RWPE1 (cell line): ENCODE measurements at places on chromosomes 5 and 9.
A peak's percentile ranks its signal among the peaks of the same experiment; 100 is the strongest.

DNA sequence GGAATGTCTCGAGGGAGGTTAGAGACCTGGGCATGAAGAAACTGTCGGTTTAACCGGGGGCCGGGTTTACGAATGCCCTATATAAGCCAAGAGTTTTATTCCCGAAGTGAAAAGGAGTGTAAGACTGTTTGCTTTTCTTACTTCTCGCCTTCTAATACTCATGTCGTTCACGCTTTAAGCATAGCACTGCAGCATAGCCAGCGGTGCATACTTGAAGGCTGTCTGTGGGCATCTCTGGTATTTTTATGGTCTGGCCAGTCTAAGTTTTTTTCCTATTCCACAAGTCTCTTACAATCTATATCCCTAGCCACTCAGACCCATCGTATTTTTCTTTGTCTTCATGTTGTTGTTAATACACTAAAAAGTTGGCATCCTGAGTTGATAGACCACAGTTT is 1.2 kb downstream of the UHRF2 start:
- no peak for DNase-seq

DNA sequence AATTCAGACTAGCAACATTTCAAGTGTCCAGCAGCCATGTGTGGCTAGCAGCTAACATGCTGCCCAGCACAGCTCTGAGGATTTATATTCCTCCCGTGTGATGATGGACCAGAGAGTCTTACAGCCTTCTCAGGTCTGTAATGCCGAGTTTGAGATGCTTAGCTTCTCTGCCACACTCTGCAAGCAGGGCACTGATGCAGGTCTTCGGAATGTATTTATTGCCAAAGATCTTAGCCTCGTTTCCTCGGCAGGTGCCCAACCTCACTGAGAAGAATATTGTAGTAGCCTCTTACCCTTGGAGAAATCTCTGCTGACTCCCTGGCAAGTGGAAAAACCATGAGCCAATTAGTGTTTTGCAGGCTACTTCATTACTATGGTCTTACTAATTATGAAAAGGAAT is 3.7 kb upstream of the RAI14 start:
- DNase-seq = no peak

GRCh38 chr9:25678846-25679360 is 659 bp upstream of the TUSC1 start:
- peak; percentile 20 for DNase-seq

DNA sequence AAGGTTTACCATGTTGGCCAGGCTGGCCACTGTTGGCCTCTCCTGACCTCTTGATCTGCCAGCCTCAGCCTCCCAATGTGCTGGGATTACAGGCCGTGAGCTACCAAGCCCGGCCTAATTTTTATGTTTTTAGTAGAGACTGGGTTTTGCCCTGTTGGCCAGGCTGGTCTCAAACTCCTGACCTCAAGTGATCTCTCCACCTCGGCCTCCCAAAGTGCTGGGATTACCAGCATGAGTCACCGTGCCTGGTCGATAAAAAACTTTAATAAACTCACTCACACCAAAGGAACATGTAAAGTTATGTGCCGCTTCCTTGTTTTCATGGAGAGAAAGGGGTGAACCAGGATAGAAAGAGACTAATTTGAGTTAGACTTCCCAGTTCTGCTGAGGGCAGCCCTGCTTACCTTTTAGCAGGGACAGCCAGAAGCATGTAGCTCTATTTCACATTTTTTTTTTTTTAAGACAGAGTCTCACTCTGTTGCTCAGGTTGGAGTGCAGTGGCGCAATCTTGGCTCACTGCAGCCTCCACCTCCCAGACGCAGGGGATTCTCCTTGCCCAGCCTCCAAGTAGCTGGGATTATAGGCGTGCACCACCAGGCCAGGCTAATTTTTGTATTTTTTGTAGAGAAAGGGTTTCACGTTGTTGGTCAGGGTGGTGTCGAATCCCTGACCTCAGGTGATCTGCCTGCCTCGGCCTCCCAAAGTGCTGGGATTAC is 11.4 kb upstream of the HAUS6 start:
- DNase-seq = no peak

GRCh38 chr9:137416006-137416562 is 6.9 kb downstream of the EXD3 start:
- no peak for DNase-seq

GRCh38 chr9:72473474-72474261 is 47.7 kb upstream of the TMC1 start:
- no peak for DNase-seq

GRCh38 chr5:108900668-108901067 is 153.0 kb downstream of the FER start:
- DNase-seq = no peak

DNA sequence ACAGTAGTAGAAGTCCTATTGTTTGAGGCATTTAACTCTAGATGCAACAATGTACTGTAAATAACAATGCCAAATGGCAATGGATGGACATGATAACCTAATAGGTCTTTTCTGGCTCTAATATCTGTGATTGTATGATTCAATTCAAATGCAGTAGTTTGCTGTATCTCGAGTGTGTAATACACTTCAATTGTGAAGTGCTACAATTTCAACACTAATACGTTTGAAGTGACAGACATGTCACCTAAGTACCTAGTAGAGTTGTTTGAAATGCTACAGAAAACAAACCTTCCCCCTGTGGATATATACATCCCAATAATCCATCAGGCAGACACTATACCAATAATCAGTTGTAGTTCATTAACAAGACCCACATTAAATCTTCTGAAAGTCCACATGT is 305.9 kb upstream of the ITGA1 start:
- DNase-seq = no peak

DNA sequence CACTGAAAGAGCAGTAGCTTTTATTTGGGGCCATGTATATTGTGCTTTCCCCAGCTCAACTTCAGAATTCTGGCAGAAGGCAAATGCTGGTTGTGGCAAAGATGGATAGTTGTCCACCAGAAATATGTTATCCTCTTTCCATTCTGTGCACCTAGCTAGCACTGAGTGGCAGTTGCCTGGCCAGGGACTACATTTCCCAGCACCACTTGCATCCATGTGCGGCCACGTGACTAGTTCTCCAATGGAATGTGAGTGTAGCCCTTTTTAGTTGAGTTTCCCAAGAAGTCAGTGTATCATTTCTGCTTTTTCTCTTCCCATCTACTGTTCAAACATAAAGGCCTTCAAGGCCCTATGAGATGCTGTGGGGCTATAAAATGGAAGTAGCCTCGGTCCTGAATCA is 354.0 kb upstream of the CLINT1 start:
- peak; percentile 25 for DNase-seq

- DNase-seq = peak; percentile 39
Observed at GRCh38 chr9:125121146-125121545, 22.2 kb downstream of the SCAI start.

- no peak for DNase-seq
Observed at GRCh38 chr5:180908998-180909731, 10.2 kb downstream of the BTNL8 start.

GRCh38 chr5:151224372-151224771 is 480 bp upstream of the CCDC69 start:
- no peak for DNase-seq

- DNase-seq = peak; percentile 53
Observed at GRCh38 chr9:136306211-136307208, 2.6 kb upstream of the CCDC187 start.

GRCh38 chr9:130992682-130993032 is 16.3 kb upstream of the LAMC3 start:
- no peak for DNase-seq

GRCh38 chr5:58204966-58205365 is 254.9 kb downstream of the PLK2 start:
- DNase-seq = no peak

DNA sequence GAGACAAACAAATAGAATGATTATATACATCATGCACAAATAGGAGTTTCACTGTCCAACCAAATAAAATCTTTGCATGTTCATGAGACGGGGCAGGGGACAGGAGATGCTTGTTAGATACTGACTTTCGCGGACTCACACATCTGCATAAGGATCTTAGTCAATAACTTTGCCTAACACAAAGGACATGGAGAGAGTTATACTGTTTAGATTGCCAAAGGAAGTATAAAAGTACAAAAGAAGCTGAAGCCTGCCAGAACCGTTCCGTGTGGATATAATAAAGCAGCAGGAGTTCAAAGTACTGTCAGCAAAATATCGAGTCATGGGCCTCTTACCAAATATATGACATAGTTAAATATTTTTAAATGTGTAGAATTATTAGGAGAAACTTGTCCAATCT is 1148.4 kb downstream of the EFNA5 start:
- DNase-seq = no peak

DNA sequence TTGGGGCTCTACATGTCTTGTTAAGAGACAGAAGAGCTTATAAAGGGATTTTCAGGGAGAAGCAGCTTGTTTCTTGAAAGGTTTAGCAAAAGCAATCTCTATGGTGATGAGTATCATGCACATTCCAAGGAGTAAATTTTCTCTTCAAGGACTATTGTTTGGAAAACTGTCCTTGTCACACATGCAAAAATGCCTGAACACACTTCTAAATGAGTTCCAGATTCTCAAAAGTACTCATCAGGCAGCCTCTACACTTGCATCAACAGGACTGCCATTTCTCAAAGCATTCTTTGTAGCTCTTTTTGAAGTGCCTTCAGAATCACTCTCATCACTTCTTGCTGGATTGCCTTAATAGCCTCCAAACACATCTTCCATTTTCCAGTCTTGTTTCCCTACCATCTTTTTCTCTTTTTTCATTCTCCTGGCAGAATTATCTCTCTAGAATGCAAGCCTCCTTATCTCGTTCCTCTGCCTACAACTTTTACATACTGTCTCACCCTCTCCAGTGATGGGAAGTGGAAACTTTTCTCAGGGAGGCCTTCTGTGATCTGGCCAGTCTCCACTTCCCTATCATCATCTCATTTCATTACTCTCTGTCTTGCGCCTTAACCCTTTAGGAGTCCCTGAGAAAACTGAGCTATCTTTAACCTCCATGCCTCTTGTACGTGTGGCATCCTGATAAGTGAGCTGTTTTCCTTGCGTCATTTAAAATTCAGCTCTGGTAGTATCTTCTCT is 631.5 kb upstream of the TLE4 start:
- DNase-seq = no peak

DNA sequence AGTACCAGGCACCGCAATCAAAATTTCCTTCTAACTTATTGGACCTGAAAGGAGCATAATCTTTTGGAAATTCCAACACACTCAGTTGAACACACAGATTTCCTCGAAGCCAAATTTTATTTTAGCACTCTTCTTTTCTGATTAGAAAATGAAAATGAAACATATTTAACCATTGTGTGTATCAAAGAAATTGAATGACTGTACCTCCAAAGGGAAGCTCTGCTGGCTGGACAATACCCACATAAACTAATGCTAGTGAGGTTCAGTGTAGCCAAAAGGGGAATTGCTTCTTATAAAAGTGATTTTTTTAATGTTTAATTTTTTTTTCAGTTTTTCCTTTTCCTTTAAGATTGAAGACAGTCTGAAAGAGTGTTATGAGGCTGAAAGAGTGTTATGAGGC is 239.6 kb upstream of the NREP start:
- DNase-seq = no peak

GRCh38 chr5:33981408-33982162 is 2.9 kb downstream of the SLC45A2 start:
- DNase-seq = no peak

DNA sequence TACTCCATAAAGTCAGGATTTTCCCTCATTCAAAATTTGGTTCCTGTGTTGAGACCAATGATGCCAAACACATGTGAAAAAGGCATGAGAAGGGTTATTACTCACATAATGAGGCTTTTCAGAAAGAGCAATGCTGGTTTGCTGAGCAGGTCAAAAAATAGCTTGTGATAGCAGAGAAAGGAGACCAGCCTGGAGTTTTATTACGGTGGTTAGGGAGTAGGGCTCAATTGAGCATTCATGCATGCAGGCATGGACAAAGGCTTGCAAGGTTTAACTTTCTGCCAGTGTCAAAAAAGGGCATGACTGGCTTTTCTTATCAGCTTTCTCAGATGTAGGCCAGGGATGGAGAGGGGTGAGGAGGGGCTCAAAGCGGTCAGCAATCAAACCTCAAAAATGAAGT is 628.3 kb downstream of the DNAH5 start:
- DNase-seq = no peak

GRCh38 chr5:74514888-74515551 is 125.5 kb downstream of the ENC1 start:
- DNase-seq = no peak

DNA sequence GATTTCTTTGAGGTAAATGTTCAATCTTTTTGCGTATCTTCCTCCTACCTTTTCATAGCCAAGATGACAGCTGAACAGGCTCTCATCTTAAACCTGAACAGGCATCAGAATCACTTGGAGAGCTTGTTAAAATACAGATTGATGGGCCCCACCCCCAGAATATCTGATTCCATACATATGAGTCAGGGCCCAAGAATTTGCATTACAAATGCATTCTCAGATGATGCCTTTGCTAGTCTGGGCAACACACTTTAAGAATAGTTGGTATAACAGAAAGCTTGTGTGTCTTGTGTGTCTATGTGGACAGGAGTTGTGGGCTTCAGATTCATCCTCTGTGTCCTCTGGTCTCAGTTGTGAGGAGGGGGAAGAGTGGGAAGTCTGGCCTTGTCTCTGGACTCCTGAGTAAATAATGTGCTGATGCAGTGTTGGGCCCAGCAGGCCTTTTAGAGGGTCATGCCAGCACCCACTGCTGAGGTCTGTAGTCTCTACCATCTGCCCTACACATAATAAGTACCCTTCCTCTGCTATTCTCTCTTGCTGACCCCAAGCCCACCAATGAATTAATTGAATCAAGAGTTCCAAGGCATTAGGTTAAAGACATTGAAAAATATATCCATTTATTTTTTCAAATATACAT is 43.1 kb downstream of the PTCD2 start:
- peak; percentile 74 for DNase-seq
